ENCODE measurements at places on chromosomes 7 and 10. TPM values are rescaled to one million over a fixed set of nuclear protein-coding genes. Genes with fewer than 3 reads are reported as not detected.

DNA sequence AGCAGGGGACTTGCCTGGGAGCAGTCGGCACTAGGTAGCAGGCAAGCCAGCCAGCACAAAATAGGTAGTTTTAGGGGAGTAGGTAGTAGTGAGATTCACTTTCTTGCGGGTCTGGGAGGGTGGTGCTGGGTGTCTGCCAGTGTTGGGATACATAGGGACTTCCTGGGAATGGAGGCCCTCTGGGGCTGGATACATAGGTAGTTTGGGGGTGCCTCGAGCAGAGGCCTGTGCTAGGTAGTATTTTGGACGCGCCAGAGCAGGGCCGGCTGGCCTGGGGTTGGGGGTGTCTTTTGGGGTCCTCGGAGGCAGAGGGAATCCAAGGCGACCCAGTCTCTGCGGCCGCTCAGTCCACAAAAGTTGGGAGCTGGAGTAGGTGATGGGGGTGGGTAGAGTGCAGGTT is 2.0 kb upstream of the HOXA3 start:
- H3K27me3 ChIP-seq = peaks cover 92% of the 10 kb centered on the region
- H3K4me3 ChIP-seq = no peak overlapping the region
- DNase-seq = no peak
- H3K27ac ChIP-seq = no peak overlapping the region

DNA sequence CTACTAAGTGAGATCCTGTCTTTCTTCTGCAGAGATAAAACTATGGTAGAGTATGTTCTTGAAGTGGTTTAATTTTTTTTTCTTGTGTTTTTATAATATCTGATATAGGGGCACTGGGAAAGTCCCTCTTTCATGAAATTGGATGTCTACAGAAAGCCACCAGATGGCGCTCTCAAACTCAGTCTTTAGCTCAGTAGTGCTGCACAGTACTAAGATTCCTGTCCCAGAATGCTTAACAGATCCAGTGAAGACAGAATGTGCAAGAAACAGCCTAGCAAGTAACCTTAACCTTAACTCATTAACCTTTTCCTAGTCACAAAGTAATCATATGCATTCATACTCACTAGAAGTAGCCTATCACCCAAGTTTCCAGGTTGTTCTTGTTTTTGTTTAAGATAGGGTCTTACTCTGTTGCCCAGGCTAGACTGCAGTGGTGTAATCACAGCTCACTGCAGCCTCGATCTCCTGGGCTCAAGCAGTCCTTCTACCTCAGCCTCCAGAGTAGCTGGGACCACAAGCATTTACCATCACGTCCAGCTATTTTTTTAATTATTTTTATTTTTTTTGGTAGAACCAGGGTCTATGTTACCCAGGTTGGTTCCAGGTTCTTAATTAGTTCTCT is 56.7 kb downstream of the IDE start:
- peak; percentile 34 for DNase-seq
- no peaks in the 10 kb centered on the region for H3K27me3 ChIP-seq
- H3K4me1 ChIP-seq = peaks cover 6% of the 10 kb centered on the region
- H3K4me3 ChIP-seq = no peak overlapping the region
- peaks cover 23% of the 10 kb centered on the region for H3K36me3 ChIP-seq

DNA sequence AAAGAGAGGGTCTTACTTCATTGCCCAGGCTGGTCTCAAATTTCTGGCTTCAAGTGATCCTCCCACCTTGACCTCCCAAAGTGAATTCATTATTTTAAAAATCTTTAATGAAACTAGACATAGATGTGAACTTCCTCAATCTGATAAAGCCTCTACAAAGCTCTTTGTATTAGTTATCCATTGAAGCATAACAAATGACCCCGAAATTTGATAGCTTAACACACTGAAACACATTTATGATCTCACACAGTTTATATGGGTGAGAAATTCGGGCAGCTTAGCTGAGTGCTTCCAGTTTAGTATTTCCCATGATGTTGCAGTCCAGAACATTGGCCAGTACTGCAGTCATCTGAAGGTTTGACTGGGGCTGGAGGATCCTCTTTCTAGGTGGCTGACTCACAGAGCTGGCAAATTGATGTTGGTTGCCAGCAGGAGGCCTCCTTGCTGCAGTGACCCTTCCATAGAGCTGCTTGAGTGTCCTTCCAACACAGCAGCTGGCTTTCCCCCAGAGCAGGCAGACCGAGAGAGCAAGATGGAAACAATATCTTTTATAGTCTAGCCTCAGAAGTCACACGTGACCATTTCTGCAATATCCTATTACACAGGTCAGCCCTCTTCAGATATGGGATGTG is 16.6 kb upstream of the WNT8B start:
- H3K4me1 ChIP-seq = peaks cover 1% of the 10 kb centered on the region
- DNase-seq = no peak
- H3K4me3 ChIP-seq = no peak overlapping the region
- H3K27me3 ChIP-seq = no peaks in the 10 kb centered on the region
- no peak overlapping the region for H3K27ac ChIP-seq

- no peaks in the 10 kb centered on the region for H3K4me1 ChIP-seq
- no peaks in the 10 kb centered on the region for H3K36me3 ChIP-seq
Measured at GRCh38 chr10:78727728-78728127, 341.0 kb upstream of the ZMIZ1 start.

- no peaks in the 10 kb centered on the region for H3K4me1 ChIP-seq
- no peaks in the 10 kb centered on the region for H3K27me3 ChIP-seq
- DNase-seq = no peak
- H3K36me3 ChIP-seq = no peaks in the 10 kb centered on the region
Measured at GRCh38 chr7:1297017-1297960, 64.6 kb downstream of the UNCX start.

DNA sequence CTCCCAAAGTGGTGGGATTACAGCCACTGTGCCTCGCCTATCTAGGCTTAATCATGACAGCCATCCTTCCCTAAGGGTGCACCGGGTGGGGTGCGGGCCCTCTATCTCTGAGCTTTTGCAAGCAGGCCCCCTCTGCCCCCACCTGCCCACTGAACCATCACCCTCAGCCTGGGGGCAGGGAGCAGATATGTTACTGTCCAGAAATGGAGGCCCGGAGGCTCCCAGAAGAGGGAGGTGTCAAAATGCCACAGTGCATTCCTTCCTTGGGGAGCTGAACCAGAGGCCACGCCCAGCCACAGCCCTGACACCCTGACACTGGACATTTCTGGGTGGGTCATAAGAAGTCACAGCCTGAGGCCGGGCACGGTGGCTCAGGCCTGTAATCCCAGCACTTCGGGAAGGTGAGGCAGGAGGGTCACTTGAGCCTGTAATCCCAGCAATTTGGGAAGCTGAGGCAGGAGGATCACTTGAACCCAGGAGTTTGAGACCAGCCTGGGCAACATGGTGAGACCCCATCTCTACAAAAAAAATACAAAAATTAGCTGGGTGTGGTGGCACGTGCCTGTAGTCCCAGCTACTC is 129.8 kb upstream of the TNRC18 start:
- no peak for DNase-seq
- H3K27me3 ChIP-seq = peaks cover 2% of the 10 kb centered on the region
- no peak overlapping the region for H3K4me3 ChIP-seq

GRCh38 chr10:84139126-84140035 is at the start of gene GHITM:
Gene GHITM (plus strand): TSS chr10:84139509. CDS start chr10:84141501, 1,992 bp downstream.
- peaks cover 29% of the 10 kb centered on the region for H3K36me3 ChIP-seq
- H3K27ac ChIP-seq = peak within 1 kb of the TSS; percentile 95
- H3K4me1 ChIP-seq = peaks cover 17% of the 10 kb centered on the region

DNA sequence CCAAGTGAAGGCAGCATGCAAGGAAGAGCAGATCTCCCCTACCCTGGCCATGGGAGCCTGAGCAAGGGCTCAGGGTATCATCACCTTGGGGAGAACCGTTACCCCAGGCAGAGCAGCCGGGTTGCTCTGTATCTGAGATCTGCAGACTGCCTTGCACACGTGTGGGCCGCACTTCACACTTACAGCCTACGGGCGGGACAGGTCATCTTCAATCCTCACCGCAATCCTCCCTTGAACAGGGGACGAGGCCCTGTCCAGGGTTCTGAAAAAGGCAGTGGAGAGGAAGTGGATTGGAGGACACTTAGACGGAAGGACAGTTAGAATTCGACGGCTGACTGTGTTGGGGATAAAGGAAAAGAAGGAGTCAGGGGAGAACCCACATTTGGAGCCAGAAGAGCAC is 51.4 kb downstream of the NPS start:
- H3K27ac ChIP-seq = no peak overlapping the region
- no peaks in the 10 kb centered on the region for H3K4me1 ChIP-seq
- H3K36me3 ChIP-seq = no peaks in the 10 kb centered on the region
- no peak overlapping the region for H3K4me3 ChIP-seq
- DNase-seq = no peak

GRCh38 chr10:22344249-22344648 is 1.0 kb upstream of the SPAG6 start:
- H3K4me3 ChIP-seq = peak overlapping the region; percentile 45
- H3K4me1 ChIP-seq = peaks cover 28% of the 10 kb centered on the region
- no peak for DNase-seq
- H3K27ac ChIP-seq = no peak overlapping the region

GRCh38 chr10:83983578-83984255 is 155.6 kb upstream of the GHITM start:
- no peak for DNase-seq
- no peaks in the 10 kb centered on the region for H3K27me3 ChIP-seq
- no peaks in the 10 kb centered on the region for H3K36me3 ChIP-seq
- no peak overlapping the region for H3K4me3 ChIP-seq
- H3K4me1 ChIP-seq = no peaks in the 10 kb centered on the region
- no peak overlapping the region for H3K27ac ChIP-seq

DNA sequence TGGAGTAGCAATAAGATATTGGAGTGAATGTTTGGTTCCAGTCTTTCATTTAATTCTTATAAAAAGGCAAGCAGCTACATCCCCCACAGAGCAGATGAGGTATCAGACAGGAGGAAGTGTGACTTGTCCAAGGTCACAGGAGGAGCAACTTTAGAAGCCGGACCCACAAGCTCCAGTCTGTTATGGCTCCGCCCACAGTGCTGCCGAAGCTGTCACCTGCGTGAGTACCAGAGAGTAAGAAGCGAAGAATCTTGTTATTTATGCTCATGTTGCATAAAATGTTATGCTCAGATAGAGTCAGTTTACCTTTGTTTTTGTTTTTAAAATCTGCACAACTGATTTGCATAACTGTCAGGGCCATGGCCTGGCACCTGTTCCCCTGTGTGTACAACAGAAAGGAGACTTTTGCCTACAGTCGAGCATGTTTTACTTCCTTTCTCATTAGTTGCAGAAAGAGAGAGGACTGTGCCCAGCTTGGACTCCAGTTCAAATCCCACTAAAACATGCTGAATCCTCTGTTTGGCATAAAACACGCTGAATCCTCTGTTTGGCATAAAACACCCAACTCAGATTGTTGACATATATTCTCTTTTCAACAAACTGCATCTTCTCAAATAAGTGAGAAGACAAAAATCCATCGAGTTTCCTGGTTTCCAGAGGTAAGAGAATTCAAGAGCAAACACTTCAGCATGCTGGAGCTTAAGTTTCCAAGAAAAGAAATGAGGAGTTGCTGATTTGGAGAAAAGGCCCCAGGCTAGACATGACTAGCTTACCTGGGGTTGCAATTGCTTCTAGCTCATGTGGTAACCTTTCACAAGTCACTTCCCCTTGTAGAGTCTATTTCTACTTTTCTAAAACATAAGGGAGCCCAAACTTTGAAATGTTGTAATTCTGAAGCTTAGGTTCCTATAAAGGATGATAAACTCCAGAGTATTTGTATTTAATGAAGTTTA is 409.8 kb upstream of the ZMIZ1 start:
- H3K4me1 ChIP-seq = no peaks in the 10 kb centered on the region
- H3K27ac ChIP-seq = no peak overlapping the region
- no peak for DNase-seq
- no peak overlapping the region for H3K4me3 ChIP-seq
- H3K27me3 ChIP-seq = peaks cover 9% of the 10 kb centered on the region

DNA sequence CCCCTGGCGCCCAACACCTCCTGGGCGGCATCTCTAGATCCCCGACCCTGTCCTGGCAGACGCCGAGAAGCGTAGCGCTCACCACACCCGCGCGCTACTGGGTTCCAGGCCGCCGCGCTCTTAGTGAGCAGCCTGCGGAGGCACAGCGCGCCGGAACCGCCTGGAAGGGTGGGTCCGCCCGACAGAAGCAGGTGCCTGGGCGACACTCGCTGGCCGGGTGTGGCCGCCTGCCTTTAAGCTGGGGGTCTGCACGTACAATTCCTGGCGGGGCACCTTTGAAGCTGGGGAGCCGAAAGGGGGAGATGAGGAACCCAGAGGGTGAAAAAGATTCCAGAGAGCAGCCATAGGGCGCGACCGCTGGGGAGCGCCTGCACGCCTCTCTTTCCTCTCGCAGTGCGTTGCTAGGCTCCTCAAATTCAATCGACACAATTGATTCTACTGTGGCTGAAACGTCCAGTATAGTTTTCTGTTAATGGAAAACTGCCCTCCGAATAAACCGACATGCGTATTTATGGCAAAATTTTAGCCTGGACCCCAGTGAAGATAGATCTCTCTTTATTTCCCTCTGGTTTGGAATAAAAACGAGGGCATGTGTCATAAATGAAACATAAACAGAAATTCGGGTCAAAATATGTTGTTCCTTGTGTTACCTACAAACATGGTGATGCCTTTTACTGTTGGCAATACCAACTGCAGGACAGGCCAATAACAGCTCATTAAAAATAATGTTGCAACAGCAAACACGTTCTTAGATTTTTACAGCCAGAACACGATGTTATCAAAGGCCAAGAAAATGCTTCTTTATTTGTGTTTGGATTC is 4.6 kb downstream of the HMX3 start:
- H3K36me3 ChIP-seq = no peaks in the 10 kb centered on the region
- H3K27me3 ChIP-seq = peaks cover 78% of the 10 kb centered on the region
- H3K4me3 ChIP-seq = no peak overlapping the region
- H3K27ac ChIP-seq = no peak overlapping the region

- H3K36me3 ChIP-seq = no peaks in the 10 kb centered on the region
- H3K27ac ChIP-seq = no peak overlapping the region
- H3K4me3 ChIP-seq = no peak overlapping the region
- H3K27me3 ChIP-seq = no peaks in the 10 kb centered on the region
- H3K4me1 ChIP-seq = no peaks in the 10 kb centered on the region
- DNase-seq = no peak
Measured at GRCh38 chr7:148151778-148152177, 438.8 kb upstream of the C7orf33 start.

DNA sequence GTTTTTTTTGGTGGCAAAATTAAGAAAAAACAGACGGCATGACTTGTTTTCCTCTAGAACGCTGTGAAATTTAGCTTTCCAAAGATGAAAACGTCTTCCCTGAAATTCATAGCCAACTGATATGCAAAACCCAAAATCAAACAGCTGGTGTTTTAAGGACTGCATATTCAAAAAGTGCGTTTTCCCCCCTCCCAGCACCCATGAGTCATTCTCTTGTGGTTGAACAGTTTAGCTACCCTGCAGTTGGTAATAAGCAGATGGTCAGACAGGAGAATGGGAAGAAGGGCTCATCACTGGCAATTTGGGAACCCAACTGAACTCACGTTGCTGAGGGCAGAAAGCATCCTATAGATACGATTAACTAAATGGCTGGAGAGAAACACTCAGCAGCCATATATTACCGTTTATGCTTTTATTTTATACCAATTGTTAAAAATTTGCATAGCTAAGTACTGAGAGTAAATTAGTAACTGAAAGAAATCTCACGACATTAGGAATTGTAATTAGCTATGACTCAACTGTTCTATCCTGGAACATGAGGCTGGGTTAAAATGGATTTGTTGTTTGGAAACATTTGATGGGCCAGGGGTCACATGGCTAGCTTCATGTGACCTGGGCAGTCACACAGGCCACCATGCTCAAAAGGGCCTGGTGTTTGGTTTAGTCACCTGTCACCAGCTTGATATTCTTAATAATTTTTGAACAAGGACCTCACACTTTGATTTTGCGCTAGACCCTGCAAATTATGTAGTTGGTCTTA is 343.1 kb downstream of the PHTF2 start:
- H3K36me3 ChIP-seq = no peaks in the 10 kb centered on the region
- DNase-seq = no peak
- H3K27me3 ChIP-seq = peaks cover 3% of the 10 kb centered on the region
- H3K4me3 ChIP-seq = no peak overlapping the region

AEBP1 gene
- total RNA-seq = 38.7 TPM

AKR1C4 gene
- not detected for total RNA-seq

TTYH3 gene
- 48.7 TPM for total RNA-seq

CHST15 gene
- total RNA-seq = not detected

COL28A1 gene
- not detected for total RNA-seq

MMD2 gene
- total RNA-seq = not detected

All from activated T-helper 2 cell treated with anti-CD3 and anti-CD28 coated beads, Interferon-gamma antibody, Interleukin-2, Interleukin-4, amounts not matched to agents 10 μg/mL and 5 μg/mL and 100 μg/mL, durations not matched to agents 14 hours and 24 hours and 36 hours (primary cell).